Amniotic epithelial cell (primary cell): ENCODE measurements at places on chromosomes 4 and X.
A peak's percentile ranks its signal among the peaks of the same experiment; 100 is the strongest.

GRCh38 chrX:97938706-97939105 is 1055.0 kb downstream of the RPA4 start:
- DNase-seq, result peak; percentile 15

- no peak for DNase-seq
Measured at GRCh38 chr4:87688316-87688715, 38.2 kb downstream of the DMP1 start.

GRCh38 chrX:11888421-11888820 is 130.4 kb downstream of the MSL3 start:
- peak; percentile 48 for DNase-seq

GRCh38 chr4:95981591-95981990 is 141.7 kb downstream of the PDHA2 start:
- DNase-seq, result no peak

GRCh38 chrX:142068365-142068764 is 136.7 kb downstream of the MAGEC2 start:
- peak; percentile 5 for DNase-seq
